Effector CD4-positive, alpha-beta T cell (primary cell): ENCODE measurements at places on chromosomes 2 and 18.

DNA sequence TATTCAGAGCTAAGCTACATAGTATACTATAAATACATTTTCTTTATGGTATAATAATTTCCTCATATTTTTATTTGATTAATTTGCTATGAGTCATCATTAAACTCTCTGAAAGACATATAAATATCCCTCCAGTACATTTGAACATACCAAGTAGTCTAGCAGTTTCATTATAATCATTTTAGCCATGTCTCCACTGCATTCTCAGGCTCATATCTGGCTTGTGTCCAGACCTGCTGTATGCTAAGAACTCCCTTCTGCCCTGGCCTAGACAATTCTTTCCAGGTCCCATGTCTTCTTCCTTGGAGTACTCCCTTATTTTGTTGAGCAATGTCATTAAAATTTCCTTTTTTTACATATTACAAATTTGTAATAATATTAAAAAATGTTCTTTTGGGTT is 16.6 kb upstream of the DYNC1I2 start:
- no peak for DNase-seq

- no peak for DNase-seq
Observed at GRCh38 chr2:42843611-42844010, 51.2 kb upstream of the HAAO start.

GRCh38 chr18:49178736-49179135 is 228.0 kb upstream of the SMAD7 start:
- peak; percentile 3 for DNase-seq

GRCh38 chr2:134193006-134193405 is 60.9 kb upstream of the MGAT5 start:
- no peak for DNase-seq

DNA sequence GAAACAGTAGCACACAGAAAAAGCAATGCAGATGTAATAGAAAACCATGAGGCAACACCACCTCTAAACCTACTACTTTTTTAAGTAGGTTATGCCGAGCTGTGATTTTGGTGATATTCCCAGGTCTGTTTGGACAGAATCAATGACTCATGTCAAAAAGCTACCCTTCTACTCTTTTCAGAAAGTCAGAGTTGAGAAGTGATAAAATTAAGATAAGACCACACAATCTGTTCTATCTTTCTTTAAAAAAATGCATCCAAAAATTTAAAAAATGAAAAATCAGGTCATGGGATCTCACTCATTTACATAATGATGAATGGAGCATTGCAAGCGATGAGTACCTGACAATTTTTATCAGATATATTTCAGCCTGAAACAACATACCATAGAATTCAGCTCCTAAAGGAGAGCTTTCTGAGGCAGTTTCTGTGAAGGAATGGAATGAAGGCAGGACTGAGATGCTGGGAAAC is 826.3 kb downstream of the BCL11A start:
- DNase-seq = no peak

- no peak for DNase-seq
Observed at GRCh38 chr2:44880125-44880483, 61.4 kb upstream of the SIX3 start.

GRCh38 chr2:53475766-53476165 is 291.8 kb upstream of the CHAC2 start:
- DNase-seq = no peak

GRCh38 chr2:201579536-201579935 is 63.8 kb downstream of the TMEM237 start:
- DNase-seq = no peak

- DNase-seq = no peak
Observed at GRCh38 chr2:179543361-179543901, 278.8 kb upstream of the SESTD1 start.

DNA sequence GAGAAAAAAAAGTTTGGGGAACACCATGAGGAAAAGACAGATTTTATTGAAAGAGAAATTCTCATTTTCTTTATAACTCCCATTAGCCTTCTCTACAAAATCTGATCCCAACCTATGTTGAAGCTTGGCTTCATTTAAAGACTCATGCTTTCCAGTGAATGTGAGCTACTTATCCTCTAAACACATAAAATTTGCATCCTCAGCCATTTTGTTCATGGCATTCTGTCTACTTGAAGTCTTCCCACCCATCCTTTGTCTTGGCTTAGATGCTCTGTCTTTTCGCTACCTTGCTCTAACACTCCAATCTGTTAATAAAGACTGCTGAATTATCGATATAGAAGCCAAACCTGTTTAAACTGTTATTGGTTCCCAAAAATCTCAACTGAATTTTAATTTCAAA is 39.3 kb downstream of the GDF7 start:
- DNase-seq = no peak

- no peak for DNase-seq
Observed at GRCh38 chr18:51666763-51667191, 469.3 kb upstream of the MEX3C start.

DNA sequence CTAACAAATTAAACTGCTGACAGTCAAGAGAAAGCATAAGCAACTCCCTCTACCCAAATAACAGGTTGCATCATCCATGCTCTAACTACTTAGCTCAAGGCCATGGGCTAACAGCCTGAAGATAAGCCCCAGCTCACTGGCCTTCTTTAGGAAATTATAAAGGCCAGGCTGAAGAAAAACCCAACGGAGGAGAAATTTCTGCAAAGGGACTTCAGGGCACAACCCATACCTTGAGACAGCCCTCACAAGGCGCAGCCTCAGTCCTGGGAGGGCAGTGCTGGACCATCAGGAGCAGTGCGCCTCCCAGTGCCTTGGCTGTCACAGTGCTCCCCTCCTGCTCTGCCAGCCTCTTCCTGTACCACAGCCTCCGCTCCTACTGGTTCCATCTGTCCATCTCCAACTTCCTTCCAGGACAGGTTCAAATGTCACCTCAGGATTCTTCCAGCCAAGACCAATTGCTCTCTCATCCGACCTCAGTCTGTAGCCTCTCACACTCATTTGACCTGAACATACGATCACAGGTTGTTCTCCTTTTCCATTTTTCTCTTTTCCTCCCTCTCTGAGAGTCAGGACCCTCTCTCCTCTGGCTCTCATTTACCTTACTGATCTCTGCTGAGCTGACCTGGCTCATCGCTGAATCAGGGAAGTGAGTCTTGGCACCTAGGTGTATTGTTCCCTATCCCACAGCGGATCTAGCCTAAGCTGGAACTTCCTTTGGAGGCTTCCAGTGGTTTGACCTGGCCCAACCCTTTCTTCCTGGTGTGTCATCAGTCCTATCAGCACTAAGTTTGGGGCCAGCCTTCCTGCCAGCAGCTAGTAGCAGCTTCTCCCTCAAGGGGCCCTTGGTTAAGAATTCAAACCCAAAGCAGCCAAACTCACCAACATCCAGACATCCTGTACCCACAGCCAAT is 1.9 kb downstream of the MCFD2 start:
- DNase-seq = no peak

DNA sequence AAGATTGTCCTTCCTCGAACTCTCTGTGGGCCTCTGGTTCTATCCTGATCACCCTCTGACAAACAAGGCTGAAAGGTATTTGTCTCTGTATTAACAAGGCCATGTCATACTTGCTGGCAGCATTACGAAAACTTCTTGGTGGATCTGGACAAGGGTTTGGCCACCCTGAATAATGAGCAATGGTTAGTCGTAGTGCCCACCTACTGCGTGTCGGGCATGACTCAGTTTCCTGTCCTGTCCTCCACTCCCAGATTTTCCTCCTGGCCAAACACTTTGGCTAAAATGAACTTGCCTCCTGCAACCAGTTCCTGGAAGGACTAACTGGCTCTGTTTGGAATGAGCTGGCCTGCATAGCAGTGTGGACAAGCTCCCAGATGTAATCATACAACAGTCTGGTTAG is 198.5 kb upstream of the SMIM21 start:
- no peak for DNase-seq

GRCh38 chr2:174599310-174599921 is 1.8 kb upstream of the WIPF1 start:
- DNase-seq = no peak

GRCh38 chr2:18282026-18282425 is 278.4 kb downstream of the RDH14 start:
- no peak for DNase-seq

GRCh38 chr2:240129731-240130392 is 6.2 kb downstream of the COPS9 start:
- DNase-seq = no peak

- DNase-seq = no peak
Observed at GRCh38 chr2:161371869-161372268, 44.2 kb upstream of the TBR1 start.

- no peak for DNase-seq
Observed at GRCh38 chr2:85383850-85384249, 26.3 kb downstream of the CAPG start.
